Mammary epithelial cell (primary cell): ENCODE measurements at places on chromosomes 7 and 10.

DNA sequence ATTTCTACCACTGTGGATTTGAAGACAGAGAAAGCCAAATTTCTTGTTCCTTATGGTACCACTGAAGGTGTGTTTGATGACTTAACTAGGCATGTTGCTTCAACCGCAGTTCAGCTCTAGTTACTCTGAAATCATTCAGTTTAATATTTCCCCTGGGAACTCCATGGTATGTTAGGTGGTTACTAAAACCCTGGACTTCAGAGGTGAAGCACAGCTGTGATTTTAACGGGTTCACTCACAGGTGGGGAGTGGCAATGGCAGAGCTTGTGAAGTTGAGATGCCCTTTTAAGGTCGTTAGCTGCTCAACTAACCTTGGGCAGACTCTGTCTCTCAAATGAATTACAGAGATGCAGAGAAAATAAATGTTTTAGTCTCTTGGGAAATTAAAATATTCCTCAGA is 163.6 kb upstream of the PHYHIPL start:
- DNase-seq = no peak

DNA sequence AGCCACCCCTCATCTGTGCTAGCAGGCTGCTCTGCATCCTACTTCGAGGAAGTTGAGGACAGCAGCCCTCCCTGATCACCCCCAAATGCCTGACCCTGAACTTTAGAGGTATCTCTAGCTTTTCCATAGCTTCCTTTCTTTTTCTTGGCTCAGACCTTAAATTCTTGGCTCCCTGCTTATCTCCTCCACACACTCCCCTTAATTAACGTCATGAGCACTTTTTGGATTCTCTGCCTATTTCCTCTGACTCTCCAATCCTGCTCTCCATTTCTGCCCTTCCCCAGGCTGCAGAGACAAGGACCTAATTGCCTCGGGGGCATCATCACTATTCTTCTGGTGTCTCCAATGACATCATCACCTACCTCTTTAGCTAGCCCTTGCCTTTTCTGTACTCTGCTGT is 40.8 kb upstream of the SEC61G start:
- DNase-seq = no peak

GRCh38 chr10:23912884-23913404 is 296.0 kb upstream of the KIAA1217 start:
- DNase-seq = no peak

DNA sequence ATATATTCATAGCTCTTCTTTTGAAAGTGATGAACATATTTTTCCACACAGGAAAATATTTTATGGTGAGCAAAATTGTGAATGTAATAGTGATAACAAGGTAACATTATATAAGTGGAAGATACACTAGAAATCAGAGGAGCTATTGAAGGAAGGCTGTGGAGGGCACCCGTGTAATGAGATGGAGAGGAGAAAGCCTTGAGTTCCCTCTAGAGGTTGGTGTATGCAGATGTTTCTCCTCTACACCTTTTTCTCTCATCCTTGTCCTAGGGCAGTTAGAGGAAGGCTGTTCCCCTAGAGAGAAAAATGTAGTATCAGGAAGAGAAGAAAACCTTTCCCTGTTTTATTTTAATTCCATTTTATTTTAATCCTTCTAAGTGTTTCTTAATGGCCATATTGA is 54.6 kb upstream of the NRG3 start:
- DNase-seq = no peak

DNA sequence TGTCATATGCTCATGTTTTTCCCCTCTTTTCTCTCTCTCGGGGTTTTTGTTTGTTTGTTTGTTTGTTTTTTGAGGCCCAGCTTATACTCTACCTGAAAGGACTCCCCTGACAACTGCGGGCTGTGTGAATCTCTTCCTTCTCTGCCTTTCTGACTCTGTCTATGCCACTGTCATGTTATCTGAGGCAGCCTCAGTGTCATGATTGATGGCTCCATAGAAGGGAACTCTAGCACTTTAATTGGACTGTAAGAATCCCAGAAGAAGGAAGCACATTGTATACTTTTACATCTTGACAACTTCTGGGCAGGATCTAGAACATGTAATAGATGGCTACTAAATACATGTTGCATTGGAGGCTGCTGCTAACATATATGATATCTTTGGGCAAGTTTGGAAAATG is 25.4 kb downstream of the AKR1B15 start:
- no peak for DNase-seq

GRCh38 chr10:95214369-95214768 is 20.3 kb downstream of the ACSM6 start:
- peak; percentile 59 for DNase-seq

DNA sequence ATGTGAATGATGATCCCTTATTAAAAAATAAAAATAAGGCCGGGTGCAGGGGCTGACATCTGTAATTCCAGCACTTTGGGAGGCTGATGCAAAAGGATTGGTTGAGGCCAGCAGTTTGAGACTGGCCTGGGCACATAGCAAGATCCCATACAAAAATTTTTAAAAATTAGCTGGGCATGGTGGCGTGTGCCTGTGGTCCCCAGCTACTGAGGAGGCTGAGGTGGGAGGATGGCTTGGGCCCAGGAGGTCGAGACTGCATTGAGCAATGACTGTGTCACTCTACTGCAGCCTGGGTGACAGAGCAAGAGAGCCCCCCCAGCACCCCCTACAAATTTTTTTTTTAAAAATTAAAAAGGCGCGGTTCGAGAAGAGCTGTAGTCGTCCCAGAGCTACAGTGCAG is 1.2 kb upstream of the BRI3 start:
- no peak for DNase-seq

- DNase-seq = peak; percentile 81
Measured at GRCh38 chr7:138125598-138126111, 49.4 kb downstream of the AKR1D1 start.

DNA sequence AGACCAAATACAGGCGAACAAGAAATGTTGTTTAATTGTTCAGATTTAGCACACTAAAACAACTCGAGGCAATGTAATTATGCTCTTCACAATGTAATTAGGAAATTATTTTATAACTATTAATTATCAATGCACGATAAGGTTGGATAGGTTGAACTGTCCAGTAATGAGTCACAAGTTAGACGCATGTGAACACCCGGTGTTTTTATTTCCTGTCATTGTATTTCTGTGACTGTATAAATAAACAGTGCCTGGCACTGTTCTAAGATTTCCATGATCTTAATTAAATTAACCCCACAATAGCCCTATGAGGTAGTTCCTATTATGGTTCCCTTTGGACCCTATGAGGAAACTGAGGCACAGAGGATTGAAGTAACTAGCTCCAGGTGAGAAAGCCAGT is 26.2 kb downstream of the C10orf105 start:
- DNase-seq = no peak

DNA sequence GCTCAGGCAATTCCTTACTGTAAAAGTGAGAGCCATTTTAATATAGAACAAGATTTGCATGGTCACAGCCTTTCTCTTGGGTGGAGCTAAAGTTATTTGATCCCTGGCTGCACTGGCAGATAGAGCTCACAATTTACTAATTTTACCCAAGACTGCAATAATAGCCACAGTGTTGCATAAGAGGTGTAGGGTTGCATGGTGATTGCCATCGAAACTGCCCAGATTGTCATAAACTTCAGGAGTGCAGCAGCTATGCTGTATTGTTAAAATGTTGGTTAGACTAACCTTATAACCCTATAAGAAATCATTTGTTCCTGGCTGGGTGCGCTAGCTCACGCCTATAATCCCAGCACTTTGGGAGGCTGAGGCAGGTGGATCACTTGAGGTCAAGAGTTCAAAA is 50.0 kb downstream of the VCL start:
- no peak for DNase-seq

GRCh38 chr7:113142385-113143119 is 24.2 kb upstream of the SMIM30 start:
- DNase-seq = no peak

DNA sequence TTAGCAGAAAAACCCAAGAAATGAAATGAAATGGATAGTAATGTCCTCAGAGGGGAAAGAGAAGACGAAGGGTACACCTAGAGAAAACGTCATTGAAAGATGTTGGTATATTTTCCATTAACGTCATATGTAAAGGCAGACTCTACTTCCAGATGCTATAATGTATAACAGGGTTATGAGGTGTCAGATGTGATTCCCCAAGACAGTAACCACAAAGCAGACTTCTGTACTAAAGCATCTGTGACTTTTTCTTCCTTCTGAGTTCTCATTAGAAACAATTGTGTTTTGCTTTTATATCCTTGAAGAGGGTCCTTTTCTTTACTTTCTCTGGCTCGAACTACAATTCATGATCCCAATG is 37.4 kb downstream of the LRRC72 start:
- no peak for DNase-seq

DNA sequence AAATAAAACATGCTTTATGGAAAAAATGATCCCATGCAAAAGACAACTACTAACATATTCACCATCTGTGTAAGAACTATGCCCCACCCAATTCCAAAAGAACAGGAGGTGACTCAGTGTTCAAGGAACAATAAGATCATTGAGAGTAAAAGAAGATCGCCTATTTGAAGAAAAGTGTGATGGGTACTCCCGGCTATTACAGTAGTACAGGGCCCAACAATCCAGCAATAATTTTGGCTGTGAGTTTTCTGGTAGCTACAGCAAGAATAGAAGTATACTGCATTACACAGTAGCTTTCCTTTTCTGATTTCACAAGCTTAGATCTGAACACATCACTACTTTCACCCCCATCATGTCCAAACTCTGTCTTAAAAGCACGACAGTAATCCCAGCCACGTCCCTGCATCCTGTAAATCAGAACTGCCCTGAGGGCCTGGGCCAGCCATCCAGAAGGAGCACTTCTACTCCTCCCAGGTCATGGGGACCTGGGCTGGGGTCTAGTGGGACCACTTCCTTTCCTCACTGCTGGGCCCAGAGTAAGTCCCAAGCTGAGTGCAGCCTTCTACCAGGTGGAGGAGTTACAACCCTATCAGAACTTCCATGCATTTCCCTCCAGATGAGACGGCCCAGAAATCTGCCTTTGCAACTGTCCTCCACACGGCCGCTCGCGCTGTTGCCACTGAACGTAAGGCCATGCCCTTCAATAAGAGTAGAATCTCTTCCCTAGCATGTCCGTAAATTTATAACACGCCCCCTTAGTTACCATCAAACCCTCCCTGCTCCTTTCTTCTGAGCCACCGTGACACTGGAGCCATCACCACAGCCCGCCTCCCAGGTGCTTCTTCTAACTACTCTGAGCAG is 7.9 kb downstream of the ESYT2 start:
- DNase-seq = peak; percentile 93

DNA sequence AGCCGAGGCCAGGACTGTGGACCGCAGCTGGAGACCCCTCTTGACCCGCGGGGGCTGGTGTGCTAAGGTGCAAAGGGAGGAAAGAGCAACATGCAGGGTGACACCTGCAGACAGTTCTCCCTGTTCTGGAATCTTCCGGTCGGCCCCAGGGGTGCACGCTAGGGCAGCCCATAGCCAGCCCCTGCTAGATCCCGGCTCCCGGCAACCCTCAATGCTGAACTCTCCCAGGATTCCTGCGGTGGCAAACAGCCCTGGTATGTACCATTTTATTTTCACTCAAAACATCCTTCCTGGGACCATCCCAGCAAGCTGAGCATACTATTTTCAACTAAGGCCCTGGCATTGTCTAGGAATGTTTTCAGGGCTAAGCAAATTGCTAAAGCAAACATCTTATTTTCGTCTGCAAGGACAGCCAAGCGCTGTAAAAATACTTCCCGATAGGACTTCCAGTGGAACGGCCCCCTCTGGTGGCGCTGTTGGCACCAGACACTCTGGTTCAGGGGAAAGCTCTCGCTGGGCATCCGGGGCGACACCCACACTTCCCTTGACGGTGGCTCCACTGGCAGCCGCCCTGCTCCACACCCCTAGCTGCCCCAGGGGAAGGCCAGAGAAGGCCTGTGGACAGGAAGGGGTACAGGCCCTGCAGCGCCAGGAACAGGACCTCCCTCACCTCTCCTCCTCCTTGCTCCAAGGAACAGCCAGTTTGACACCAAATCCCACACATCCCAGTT is 99.4 kb downstream of the CTBP2 start:
- DNase-seq = peak; percentile 72

DNA sequence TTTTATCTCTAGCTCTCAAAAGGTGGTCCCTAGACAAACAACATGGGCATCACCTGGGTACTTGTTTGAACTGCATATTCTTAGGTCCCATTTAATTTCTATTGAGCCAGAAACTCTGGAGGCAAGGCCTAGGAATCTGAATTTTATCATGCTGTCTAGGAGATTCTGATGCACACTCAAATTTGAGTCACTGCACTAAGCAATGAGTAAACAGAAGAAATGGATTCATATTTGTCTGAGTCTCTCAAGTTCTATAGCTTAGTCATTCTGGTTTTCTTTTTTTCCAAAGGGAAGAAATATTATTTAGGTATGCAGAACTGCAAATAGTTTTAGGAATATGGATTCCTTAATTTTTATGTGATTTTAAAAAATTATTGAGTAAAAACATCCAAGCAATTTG is 185.5 kb downstream of the SEMA3A start:
- DNase-seq = peak; percentile 29

DNA sequence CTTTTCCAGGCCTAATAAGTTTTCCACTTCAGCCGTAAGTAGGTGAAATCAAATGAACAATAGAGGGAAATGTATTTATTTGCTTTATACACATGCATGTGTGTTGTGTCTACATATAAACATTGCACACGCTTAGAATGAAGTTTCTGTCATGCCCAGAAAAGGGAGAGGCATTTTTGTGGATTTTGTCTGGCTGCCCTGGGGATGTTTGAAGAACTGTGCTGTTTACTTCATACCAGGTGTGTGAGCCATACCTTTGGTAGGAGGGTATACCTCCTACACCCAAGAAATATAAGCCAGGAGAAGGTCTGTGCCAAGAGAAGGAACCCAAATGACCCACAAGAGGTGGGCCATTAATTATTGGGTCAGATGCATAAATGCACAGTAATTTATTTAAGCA is 12.8 kb downstream of the GATAD1 start:
- DNase-seq = peak; percentile 55

DNA sequence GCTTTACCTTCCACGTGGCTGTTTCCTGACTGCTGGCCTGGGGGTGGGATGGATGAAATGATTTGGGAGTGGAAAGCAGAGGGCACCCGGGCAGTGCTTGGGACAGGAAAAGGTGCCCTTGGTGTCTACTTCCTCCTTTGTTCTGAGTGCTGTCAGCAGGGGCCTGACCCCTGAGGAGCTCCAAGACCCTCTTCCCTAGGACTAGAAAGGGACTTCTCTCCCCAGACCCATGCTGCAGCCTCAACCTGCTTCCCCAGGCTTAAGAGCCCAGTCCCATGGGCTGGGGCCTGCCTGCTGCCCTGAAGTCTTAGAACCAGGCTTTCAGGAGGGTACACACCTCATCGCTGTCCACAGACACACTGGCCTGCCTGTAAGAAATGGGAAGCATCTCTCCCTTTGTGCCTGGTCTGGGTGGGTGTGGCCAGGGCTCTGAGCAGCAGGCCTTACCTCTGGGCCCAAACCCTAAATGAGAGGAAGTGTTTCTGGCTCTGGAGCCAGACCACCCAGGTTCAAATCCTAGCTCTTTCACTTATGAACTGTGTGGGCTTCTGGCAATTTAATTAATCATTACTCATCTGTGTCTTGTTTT is 12.9 kb downstream of the CDH23 start:
- no peak for DNase-seq

- DNase-seq = no peak
Measured at GRCh38 chr7:17746020-17746530, 194.2 kb downstream of the SNX13 start.

- DNase-seq = no peak
Measured at GRCh38 chr10:113739031-113739430, 12.5 kb upstream of the PLEKHS1 start.

GRCh38 chr10:105702211-105702610 is 1061.1 kb downstream of the SORCS3 start:
- DNase-seq = no peak
